ENCODE measurements at places on chromosomes 4 and X.
A peak's percentile ranks its signal among the peaks of the same experiment; 100 is the strongest.

DNA sequence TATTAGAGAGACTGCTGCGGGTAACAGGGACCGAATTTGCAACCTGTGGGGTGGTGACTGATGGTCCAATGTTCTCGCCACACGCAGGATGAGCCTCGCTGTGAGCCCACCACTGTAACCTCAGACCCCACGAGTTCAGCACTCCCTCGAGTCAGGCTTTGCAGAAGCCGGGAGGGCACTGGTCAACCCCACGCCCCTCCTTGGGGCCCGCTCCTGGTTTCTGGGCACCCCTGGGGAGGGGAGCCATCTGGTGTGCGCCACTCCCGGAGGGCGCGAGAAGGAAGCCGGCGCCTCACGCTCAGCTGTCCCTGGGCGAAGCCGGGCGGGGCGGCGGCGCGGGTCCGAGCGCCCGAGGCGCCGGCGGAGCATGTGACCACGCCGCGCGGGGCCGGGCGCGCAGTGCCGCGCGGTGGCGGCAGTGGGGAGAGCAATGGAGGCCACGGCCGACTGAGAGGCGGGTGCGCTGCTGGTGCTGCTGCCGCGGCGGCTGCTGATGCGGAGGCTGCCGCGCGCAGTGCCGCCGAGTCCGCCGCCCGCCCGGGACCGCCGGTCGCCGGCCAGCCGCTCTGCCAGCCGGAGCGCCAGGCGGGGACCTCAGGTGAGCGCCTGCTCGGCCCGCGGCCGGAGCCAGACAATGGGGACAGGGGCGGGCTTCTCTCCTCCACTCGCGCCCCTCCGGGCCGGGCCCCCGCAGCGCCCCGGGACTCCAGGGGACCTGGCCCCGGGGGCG is 100.1 kb downstream of the CEP135 start:
- peak; percentile 84 for DNase-seq

- peak; percentile 85 for DNase-seq
These were observed 39.6 kb downstream of the ZCCHC13 start for GRCh38 chrX:74343343-74344279.

DNA sequence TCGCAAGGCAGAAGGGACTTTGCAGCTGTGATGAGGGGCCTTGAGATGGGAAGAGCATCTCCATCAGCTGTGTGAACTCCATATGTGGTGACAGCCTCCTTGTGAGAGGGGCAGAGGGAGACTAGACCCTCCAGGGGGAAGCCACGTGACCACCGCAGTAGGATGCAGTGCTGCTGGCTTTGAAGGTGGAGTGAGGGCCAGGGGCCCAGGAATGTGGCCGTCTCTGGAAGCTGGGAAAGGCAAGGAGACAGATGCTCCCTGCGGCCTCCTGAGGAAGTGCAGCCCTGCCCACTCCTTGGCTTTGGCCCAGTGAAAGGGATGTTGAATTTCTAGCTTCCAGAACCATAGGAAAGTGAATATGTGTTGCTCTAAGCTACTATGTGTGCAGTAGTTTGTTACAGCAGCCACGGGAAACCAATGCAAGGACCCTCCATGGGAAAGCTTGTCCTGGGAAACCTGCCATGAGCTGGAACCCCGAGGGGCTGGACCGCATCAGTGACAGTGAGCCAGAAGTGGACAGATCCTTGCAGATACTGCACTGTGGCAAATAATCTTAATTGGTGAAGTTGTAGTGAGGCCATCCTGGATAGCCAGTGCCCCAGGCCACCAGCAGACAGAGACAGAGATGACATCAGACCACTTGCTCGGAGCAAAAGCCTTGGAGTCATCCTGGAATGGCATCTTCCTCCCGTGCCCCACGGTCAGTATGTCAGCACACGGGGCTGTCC is 35.4 kb upstream of the SORCS2 start:
- DNase-seq = peak; percentile 27

GRCh38 chr4:175435381-175435783 is 376.7 kb downstream of the GPM6A start:
- peak; percentile 67 for DNase-seq

DNA sequence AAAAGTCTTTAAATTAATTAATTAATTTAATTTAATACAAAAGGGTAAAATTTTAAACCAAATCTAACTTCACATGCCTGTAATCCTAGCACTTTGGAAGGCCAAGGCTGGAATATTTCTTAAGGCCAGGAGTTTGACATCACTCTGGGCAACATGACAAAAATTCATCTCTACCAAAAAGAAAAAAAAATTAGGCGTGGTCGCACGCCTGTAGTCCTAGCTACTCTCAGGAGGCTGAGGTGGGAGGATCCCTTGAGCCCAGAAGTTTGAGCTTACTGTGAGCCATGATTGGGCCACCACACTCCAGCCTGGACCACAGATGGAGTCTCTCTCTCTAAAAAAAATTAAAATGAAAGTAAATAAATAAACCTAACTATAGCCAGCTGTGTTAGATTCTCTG is 39.2 kb upstream of the ANTXR2 start:
- DNase-seq = no peak

DNA sequence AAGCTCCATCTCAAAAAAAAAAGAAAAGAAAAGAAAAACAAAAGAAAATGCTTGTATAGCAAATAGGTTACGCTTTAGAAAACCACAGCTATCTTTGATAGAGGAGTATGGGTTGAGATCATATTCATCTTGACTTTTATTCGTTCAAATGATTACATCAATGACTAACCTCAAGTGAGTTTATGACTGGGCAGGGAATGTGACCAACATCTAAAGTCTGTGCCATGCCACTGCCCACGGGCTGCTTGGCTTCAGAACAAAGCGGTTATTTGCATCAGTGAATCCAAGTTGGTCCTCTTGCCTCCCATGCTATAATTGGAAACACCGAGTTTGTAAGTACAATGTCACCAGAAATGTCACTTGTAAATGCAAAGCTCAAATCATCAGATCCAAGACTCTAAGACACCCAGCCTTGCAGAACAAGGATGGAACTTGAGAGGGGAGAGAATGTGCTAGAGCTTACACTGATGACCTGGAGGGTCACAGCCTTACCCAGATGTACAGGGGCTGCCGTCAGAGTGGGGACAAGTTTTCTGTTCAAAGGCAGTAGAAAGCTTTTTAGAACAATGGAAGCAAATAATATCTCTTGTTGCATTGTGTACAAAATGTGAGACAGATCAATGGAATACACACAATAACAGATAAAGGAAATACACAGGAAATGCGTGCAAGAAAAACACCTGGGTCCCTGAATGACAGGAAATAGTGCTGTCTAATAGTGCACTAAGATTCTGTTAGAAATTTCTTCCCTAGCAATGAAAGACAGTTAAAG is 8.4 kb upstream of the OPN1LW start:
- no peak for DNase-seq

DNA sequence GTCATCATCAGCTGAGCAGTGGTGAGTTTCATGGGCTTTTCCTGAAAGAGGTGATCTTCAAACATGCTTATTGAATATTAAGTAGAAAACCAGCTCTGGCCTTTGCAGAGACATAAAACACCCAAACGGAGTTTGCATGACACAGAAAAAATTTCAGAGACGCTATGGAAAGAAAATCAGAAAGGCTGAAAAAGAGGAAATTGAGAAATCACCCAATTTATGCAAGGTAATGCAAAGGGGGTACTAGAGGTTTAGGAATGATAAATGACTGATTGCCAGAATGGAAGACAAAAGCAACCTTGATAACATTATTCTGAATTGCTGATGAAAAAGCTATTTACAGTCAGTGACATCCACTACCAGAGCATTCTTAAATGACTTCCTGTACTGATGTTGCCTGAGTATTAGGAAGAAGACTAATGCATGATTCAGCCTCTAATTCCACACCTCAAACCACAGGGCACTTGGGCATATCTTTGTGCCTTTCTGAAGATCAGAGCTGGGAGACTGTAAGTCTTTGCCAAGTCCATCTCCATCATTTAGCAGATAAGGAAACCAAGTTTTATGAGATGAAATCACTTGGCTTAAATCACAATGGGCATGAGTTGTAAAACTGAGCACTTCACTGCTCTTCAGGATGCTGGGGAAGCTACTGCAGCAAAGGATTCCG is 565.7 kb downstream of the PPARGC1A start:
- peak; percentile 21 for DNase-seq
